ENCODE measurements at places on chromosomes 7 and 10.

DNA sequence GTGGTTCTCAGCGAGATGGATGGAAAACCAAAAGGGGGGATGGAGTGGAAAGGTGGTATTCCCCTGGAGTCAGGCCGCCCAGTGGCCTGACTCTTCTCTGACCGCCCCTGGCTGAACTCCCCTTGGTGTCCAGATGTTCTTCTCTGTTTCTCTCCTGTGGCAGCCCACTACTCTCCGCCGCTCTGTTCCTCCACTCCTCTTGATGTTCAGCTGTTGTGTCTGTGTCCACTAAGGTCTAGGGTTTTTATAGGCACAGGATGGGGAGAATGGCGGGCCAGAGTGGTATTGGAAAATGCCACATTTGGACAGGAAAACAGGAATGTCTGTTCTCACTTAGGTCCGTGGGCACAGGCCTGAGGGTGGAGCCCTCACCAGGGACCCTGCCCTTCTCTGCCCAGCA lies 954.3 kb upstream of the MBL2 start:
- DNase-seq: no peak

DNA sequence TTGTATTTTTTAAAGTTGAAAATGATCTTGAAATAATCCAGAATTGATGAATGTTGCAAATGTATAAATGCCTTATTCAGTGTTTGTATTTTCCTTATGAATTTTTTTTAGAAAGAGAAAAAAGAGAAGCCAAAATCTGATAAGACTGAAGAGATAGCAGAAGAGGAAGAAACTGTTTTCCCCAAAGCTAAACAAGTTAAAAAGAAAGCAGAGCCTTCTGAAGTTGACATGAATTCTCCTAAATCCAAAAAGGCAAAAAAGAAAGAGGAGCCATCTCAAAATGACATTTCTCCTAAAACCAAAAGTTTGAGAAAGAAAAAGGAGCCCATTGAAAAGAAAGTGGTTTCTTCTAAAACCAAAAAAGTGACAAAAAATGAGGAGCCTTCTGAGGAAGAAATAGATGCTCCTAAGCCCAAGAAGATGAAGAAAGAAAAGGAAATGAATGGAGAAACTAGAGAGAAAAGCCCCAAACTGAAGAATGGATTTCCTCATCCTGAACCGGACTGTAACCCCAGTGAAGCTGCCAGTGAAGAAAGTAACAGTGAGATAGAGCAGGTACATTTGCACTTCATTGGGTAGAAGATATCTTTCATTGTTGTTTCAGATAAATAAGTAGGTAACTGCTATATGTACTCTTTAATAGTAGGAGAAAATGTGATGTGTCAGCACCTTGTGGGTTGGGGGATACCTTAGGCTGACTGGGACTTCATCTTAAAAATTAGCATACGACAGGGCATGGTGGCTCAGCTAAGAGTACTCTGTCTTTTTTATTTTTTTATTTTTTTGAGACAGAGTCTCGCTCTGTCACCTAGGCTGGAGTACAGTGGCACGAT lies 3.9 kb downstream of the DDX21 start:
- DNase-seq: no peak

GRCh38 chr10:30510184-30510931 lies 76.4 kb downstream of the MAP3K8 start:
- peak; percentile 45 for DNase-seq

DNA sequence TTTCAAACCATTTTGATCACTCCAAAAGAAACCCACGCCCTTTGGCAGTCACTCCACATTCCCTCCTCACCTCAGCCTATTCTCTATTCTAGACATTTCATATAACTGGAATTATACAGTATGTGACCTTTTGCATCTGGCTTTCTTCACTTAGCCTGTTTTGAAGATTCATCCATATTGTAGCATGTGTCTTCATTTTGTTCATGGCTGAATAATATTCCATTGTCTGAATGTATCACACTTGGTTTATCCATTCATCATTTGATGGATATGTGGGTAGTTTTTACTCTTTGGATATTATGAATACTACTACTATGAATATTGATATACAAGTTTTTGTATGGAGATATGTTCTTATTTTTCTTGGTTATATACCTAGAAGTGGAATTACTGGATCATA lies 3.5 kb upstream of the OTUD1 start:
- no peak for DNase-seq

DNA sequence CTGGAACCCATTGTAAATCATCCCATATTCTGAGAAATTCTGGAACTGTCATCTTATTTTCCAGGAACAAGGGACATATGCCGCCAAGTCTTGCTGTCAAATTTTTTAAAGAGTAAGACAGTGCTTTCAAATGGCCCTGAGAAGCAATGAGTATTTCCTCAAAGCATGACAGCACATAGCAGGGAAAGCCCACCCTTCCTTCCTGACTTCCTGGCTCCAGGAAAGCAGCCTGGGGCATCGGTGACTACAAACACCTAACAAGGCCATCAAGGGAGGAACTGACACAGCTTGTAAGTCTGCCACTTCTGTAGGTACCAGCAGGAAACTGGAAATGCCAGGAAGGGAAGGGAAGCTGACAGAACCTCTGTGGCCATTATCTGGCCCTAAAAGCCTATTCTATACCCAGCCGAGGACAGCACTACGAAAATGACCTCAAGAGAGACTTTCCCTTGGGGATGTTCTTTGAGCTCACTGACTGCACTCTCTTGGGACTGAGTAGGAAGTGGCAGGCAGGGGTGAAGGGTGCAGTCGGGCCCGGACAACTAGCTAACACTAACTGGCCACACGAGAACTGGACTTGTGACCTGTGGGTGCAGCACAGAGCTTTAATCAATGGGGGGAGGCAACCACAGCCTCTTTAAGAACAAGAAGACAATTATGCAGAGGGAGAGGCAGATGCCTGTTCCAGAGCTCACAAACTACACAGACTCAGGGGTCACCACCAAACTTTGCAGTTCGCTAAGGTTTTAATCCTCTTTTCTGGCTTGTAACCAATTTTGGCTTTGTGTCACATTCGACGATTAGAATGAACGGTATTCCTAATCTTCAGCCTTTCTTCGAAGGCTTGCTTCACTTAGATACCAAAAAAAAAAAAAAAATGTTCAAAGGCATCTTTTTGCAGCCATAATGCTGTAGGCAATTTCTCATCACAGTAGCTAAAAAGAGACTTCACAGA lies 52.0 kb downstream of the GRB10 start:
- no peak for DNase-seq

DNA sequence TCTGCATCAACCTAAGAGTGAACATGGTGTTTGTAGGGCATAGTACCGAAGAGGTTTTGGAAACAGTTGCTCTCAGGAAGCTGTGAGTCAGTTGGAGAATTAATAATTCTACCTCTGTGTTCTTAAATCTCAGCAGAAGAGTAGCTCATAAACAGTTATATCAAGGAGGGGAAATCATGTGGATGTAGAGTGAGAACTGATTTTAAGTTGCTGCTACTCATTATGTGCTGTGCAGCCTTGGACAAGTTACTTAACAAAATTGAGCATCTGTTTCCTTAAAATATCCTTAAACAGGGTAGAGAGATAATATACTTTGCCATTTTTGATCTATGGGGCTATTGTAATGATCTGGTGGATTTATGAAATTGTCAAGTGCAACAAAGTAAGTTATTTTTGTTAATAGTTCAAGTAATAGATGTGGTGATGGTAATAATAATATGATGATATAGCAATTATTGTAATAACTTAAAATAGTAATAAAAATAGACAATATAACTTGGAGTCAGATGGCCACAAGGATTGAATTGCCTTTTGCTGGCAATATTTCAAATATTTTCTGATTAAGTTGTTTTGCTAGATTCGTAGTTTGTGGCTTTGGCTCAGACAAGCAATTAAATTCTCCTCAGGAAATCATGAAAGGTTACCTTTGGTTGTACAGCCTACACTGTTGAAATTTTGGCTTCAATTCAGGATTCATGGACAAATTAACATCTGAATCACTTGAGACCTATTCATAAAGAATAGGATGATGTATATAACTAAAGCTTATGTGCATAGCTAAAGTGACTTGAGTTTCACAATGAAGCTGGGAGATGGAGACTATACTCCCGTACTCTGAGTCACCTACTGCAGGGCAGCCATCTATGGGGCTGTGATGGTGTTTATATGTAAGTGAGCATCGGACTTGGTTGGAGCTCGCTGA lies 228.5 kb downstream of the CDK14 start:
- DNase-seq: no peak

- DNase-seq: no peak
These were observed 275.3 kb downstream of the NRG3 start for GRCh38 chr10:82150123-82150900.

GRCh38 chr7:43653466-43653865 lies 70.6 kb downstream of the STK17A start:
- no peak for DNase-seq

DNA sequence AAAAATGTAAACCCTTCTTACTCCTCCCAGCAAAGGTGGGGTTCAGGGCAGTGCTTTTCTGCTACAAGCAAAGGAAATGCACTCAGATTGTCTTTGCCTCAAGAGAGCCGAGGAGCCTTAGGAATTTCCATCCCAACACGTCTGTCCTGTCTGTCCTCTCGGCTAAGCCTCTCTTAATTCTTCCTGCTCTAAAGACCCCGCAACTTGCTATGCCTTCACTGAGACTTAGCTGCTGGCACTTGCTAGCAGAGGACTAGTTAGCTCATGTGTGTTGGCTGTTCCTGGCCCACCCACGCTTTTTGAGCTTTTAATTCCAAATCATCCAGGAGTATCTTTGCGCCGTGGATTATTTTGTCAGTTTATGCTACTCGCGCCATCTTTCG lies 481 bp upstream of the NPM3 start:
- no peak for DNase-seq

GRCh38 chr7:21338728-21339164 lies 89.1 kb upstream of the SP4 start:
- DNase-seq: peak; percentile 74

- DNase-seq: no peak
These were observed 47.9 kb downstream of the TAF3 start for GRCh38 chr10:7866176-7866575.

DNA sequence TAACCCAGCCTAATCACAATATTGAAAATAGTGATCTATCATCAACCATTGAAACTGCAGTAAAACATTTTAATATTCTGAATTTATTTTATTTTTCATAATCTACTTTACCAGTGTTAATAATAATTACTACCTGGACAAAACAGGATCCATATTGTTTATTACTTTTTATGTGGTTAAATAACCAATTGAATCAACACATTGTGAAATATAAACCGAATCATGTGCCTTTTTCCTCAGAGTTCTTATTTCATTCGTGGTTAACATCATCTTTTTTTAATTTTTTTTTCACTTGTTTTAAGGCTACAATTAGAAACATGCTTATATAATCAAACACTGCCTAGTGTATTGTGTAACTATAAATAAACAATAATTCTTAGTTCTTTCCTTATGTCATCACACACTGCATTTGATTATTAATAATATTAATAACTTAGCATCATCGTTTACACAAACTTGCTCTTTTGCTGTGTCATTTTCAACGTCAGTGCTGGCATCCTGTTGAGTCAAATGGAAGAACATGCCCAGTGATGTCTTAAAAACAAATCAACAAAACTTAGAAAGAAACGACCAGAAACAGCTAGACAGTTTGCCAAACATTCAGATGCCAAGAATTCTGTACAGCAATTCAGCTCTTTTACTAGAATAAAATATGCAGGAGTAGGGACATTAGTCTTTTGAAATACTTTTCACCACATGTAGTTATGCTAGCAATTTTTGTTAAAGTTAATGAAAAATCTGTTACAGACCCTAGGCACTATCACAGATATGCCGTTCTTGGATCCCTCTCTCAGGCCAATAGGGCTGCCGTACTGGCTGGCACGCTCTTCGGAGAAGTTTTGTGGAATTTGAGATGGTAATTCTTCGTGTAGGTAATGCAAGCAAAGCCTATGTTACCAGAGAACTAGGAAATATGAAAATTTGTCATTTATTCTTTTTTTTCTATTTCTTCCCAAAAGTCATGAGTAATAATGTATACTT lies 330.4 kb upstream of the SEMA3A start:
- DNase-seq: no peak

GRCh38 chr7:27999829-28000228 lies 180.8 kb downstream of the JAZF1 start:
- DNase-seq: no peak

- no peak for DNase-seq
These were observed 44.7 kb downstream of the GRK5 start for GRCh38 chr10:119252051-119252465.

- DNase-seq: peak; percentile 53
These were observed 15.4 kb downstream of the GPNMB start for GRCh38 chr7:23261843-23262452.

DNA sequence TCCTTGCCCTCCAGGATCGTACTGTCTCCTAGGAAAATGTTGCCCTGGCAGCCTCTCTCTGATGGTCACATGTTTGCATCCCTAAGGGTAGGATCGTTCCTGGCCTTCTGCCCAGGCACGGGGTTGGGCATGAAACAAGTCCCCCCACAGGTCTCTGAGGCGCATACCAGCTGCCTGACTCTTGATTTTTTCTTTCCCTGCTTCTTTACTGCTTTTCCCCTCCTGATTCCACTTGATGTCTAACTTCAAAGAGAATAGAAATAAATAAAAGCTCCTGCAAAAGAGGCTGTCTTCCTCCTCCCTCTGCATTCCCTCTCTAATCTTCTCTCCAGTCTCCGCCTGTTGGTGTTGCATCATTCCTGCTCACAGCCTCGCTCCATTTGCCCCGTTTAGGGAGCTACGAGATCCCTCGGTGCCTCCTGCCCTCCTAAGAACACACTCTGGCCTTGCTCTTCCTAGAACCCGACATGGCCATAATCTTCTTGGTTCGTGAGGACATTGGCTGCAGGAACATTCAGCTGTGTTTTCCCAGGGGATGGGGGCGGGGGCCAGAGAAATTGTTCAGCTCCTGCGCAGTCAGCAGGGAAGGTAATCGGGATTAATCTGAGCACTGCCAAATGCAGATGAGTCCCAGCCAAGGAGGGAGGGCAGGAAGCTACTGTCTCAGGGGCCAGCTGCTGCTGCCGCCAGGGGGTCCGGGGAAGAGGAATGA lies 26.0 kb downstream of the LEP start:
- DNase-seq: no peak

DNA sequence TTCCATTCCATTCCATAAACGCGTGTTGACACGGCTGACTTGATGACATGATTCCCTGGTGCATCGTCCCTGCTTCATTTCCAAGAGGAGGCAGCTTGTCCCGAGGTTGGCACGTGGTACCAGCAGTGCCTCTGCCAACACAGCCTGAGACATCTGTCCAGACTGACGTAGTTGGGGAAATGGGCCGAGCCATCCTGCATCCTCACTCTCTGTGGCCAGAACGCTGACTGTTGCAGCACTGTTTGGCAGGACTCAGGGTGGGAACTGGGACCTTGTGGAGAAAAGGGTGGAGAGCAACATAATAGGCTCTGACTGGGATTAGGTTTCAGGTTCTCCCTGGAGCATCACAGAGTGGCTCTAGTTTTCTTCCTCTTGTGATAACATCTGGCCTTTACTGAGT lies 118.6 kb upstream of the BTBD16 start:
- DNase-seq: no peak

- no peak for DNase-seq
These were observed 239.5 kb upstream of the PLXNA4 start for GRCh38 chr7:132815696-132816311.

GRCh38 chr7:110309941-110310340 lies 781.0 kb upstream of the LRRN3 start:
- no peak for DNase-seq

GRCh38 chr10:101777619-101778145 lies 1.8 kb upstream of the FGF8 start:
- no peak for DNase-seq

Measured in activated naive CD4-positive, alpha-beta T cell treated with Interleukin-2 at 50 U/mL for 16 hours (primary cell).